Osteoblast (primary cell): ENCODE measurements at places on chromosomes 1 and 21. TPM values are rescaled to one million over a fixed set of nuclear protein-coding genes. Genes with fewer than 3 reads are reported as not detected.

PROK1 gene
- not detected in 2 replicates for total RNA-seq

- peaks cover 72% of the 10 kb centered on the region for H3K36me3 ChIP-seq
- H3K4me3 ChIP-seq, result no peak overlapping the region
- H3K4me1 ChIP-seq, result peaks cover 51% of the 10 kb centered on the region
- peak overlapping the region; percentile 32 for H3K27ac ChIP-seq
Measured at GRCh38 chr21:34844924-34845238, 176.1 kb downstream of the CLIC6 start.

PEX10 gene
- 33.9 and 34.7 TPM in 2 replicates for total RNA-seq

DNA sequence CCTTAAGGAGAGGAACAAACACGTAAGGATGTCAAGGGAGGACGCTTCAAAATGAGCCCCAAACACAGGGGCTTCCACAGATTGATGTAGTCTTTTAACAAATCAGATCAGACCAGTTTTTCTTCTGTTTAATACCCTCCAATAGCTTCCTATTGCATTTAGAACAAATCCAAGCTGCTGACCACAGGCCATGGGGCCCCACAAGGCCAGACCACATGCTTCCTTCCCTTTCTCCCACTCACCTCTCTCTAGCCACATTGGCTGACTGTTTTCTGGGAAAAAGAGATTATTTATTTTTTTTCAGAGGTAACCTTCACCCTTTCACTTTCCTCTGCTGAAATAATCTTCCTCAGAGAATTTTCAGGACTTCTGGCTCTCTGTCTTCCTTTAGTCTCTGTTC lies 380.6 kb downstream of the SIPA1L2 start:
- no peaks in the 10 kb centered on the region for H3K4me1 ChIP-seq
- H3K36me3 ChIP-seq, result no peaks in the 10 kb centered on the region
- no peak for DNase-seq
- H3K27me3 ChIP-seq, result no peaks in the 10 kb centered on the region
- no peak overlapping the region for H3K27ac ChIP-seq

DNA sequence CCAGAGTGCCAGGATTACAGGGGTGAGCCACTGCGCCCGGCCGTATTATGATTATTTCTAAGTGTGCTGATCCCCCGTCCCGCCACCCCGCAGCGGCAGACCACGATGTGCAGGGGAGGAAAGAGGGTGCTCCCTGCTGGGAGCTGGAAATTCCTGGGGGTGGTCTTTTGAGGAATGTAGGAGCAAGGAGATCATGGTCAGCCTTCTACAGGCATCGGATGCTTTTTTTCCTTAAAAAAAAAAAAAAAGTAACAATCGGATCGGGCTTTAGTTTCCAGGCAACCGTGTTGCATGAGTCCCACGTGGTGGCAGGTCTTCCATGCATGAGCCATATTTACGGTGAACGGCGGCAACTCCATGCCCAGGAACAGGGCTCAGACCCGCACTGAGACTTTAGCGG lies 74.2 kb upstream of the COX20 start:
- peak; percentile 78 for DNase-seq
- H3K27me3 ChIP-seq, result no peaks in the 10 kb centered on the region
- no peaks in the 10 kb centered on the region for H3K36me3 ChIP-seq
- no peak overlapping the region for H3K4me3 ChIP-seq
- H3K4me1 ChIP-seq, result peaks cover 7% of the 10 kb centered on the region
- H3K27ac ChIP-seq, result no peak overlapping the region

DNA sequence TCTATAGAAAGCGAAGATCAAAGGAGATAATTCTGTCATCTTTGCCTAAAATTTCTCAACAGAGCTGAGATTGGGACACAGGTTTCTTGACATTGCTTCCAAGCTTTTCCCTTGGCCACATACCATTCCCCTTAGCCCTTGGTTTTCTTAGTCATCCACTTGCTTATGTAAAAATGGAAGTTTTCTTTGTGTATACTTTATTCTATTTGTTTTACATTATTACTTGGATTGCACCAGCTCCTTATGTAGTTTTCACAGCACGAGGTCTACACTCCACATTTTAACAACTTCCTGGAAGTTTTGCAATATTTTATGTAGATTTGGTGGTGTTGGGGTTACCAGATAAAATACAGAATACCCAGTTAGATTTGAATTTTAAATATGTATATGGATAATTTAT lies 129.8 kb downstream of the PLA2G4A start:
- no peak for DNase-seq
- no peaks in the 10 kb centered on the region for H3K4me1 ChIP-seq
- H3K27me3 ChIP-seq, result no peaks in the 10 kb centered on the region
- H3K4me3 ChIP-seq, result no peak overlapping the region

GRCh38 chr1:213163278-213163711 lies 112.3 kb downstream of the RPS6KC1 start:
- no peaks in the 10 kb centered on the region for H3K36me3 ChIP-seq
- peaks cover 18% of the 10 kb centered on the region for H3K4me1 ChIP-seq
- H3K27me3 ChIP-seq, result no peaks in the 10 kb centered on the region
- DNase-seq, result peak; percentile 45

DNA sequence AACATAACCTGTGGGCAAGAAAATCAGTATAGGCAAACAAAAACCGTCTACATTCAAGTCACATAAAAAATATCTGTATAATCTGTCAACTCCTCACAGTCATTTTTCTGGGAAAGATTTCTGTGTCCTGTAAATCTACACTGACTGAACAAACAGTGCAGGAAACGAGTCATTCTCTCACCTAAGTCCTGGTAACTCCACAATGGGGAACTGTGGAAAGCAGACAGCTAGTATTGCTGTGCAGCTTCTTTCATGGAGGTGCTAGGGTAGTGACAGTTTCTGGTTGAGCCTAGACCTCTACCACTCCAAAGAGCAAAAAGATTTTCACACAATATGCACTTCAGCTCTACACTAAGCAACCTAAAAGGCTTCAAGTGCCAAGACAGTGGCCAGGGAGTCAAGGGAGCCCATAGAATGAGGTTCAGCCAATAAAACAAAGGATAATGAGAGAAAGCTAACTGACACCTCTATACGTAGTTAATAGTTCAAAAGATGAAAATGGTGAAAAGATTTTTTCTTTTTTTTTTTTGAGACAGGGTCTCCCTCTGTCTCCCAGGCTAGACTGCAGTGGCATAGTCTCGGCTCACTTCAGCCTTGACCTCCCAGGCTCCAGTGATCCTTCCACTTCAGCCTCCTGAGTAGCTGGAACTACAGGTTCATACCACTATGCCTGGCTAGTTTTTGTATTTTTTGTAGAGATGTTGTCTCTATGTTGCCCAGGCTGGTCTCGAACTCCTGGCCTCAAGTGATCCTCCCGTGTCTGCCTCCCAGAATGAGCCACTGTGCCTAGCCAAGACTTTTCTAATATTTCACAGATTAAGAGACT lies 5.5 kb downstream of the PTP4A2 start:
- H3K27me3 ChIP-seq, result no peaks in the 10 kb centered on the region
- peaks cover 3% of the 10 kb centered on the region for H3K36me3 ChIP-seq
- DNase-seq, result peak; percentile 57
- peak overlapping the region; percentile 60 for H3K27ac ChIP-seq
- H3K4me3 ChIP-seq, result peak overlapping the region; percentile 25

HEYL gene
- under 0.01 TPM in 2 replicates for total RNA-seq

ST7L gene
- 18.5 and 26.8 TPM in 2 replicates for total RNA-seq

RGS1 gene
- not detected in 2 replicates for total RNA-seq

- H3K36me3 ChIP-seq, result no peaks in the 10 kb centered on the region
- no peaks in the 10 kb centered on the region for H3K27me3 ChIP-seq
- no peak overlapping the region for H3K27ac ChIP-seq
- no peak overlapping the region for H3K4me3 ChIP-seq
Measured at GRCh38 chr1:232562855-232563510, 67.0 kb downstream of the SIPA1L2 start.

DNA sequence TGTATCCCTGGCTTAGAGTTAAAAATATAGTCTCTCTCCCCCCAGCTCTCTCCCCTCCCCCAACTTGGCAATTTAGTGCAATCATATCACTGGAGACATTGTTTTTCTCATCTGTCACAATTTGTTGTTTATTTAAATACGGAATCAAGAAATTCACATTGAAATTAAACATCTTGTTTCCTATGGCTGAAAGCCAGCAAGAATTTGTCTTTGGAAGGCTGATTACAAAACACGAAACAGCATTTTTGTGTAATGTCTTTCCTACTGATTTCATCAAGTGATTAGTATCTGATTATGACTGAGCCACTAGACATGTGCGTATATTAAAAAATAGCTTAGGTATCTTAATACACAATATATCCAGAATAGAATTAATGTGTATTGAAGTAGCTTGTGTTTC lies 119.7 kb downstream of the LYPLAL1 start:
- H3K4me1 ChIP-seq, result peaks cover 39% of the 10 kb centered on the region
- H3K36me3 ChIP-seq, result no peaks in the 10 kb centered on the region
- no peaks in the 10 kb centered on the region for H3K27me3 ChIP-seq
- no peak overlapping the region for H3K4me3 ChIP-seq

- H3K4me1 ChIP-seq, result no peaks in the 10 kb centered on the region
- no peak overlapping the region for H3K27ac ChIP-seq
- no peak overlapping the region for H3K4me3 ChIP-seq
- no peaks in the 10 kb centered on the region for H3K36me3 ChIP-seq
- DNase-seq, result no peak
Measured at GRCh38 chr1:36743286-36744005, 260.7 kb upstream of the CSF3R start.

- H3K36me3 ChIP-seq, result no peaks in the 10 kb centered on the region
- H3K4me1 ChIP-seq, result peaks cover 4% of the 10 kb centered on the region
- no peaks in the 10 kb centered on the region for H3K27me3 ChIP-seq
- no peak for DNase-seq
- no peak overlapping the region for H3K4me3 ChIP-seq
Measured at GRCh38 chr1:243726806-243727502, 123.1 kb downstream of the AKT3 start.

CYP4A11 gene
- not detected in 2 replicates for total RNA-seq

DNA sequence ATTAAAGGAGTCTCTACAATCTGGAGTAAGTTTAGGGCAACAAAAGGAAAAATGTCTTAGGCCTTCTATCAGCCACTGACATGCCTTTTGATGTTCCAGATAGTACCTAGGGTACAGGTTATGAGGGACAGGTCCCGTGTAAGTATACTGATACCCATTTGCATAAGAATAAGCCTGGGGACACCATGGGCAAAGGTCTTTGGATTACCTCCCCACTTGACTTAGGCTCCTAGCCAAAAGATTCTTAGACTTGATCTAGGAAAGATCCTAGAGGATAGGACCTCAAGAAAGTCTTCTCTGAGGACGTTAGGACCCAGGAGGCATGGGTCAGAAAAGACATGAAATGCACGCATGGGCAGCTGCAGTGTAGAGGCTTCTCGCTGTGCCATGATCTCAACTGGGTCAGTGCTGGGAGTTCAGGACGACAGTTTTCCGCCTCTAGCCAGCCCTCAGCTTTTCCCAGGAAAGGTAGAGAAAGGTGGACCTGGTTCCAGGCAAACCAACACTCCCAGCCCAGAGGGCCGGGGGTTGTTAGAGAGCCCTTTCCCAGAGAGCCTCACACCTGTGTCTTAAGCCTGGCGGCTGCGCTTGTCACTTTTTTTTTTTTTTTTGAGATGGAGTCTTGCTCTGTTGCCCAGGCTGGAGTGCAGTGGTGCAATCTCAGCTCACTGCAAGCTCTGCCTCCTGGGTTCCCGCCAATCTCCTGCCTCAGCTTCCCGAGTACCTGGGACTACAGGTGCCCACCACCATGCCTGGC lies 26.6 kb downstream of the MSTO1 start:
- H3K27ac ChIP-seq, result no peak overlapping the region
- no peak overlapping the region for H3K4me3 ChIP-seq
- no peaks in the 10 kb centered on the region for H3K4me1 ChIP-seq
- H3K27me3 ChIP-seq, result no peaks in the 10 kb centered on the region
- peak; percentile 34 for DNase-seq

MEAF6 gene
- 62.8 and 64.1 TPM in 2 replicates for total RNA-seq

- DNase-seq, result no peak
- no peaks in the 10 kb centered on the region for H3K27me3 ChIP-seq
- H3K4me3 ChIP-seq, result no peak overlapping the region
- no peaks in the 10 kb centered on the region for H3K36me3 ChIP-seq
- peaks cover 15% of the 10 kb centered on the region for H3K4me1 ChIP-seq
Measured at GRCh38 chr1:162141281-162142054, 72.0 kb downstream of the NOS1AP start.

ANGPTL3 gene
- under 0.01 TPM in 1 of 2 replicates, not detected in the other for total RNA-seq
